ENCODE measurements at places on chromosomes 12 and 14. TPM values are rescaled to one million over a fixed set of nuclear protein-coding genes. Genes with fewer than 3 reads are reported as not detected.

DNA sequence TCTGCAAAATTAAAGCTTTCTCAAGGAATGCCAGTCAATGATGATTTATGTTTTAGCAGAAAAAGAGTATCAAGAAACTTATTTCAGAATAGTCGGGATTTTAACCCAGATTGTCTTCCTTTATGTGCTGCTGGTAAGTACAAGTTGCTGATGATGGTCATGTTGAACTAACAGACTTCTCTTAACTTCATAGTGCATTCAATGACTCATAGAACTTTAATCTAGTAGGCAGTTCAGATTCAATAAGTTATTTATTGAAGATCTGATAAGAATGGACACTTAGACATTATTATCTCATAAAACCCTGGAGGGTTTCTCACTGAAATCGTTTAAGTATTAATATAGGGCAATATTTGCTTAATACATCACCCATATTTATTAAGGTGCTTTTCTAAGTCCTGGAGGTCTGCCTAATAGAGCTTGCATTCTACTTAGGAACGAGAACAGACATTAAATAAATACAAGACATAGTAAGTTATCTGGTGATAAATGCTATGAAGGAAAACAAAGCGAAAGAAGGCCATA is 33.8 kb downstream of the TOGARAM1 start:
- H3K4me3 ChIP-seq, result no peak overlapping the region
- peaks cover 15% of the 10 kb centered on the region for H3K4me1 ChIP-seq
- H3K27me3 ChIP-seq, result no peaks in the 10 kb centered on the region
- no peak overlapping the region for H3K27ac ChIP-seq
- DNase-seq, result no peak

Gene TCHP
- total RNA-seq, result 31.4 TPM

DNA sequence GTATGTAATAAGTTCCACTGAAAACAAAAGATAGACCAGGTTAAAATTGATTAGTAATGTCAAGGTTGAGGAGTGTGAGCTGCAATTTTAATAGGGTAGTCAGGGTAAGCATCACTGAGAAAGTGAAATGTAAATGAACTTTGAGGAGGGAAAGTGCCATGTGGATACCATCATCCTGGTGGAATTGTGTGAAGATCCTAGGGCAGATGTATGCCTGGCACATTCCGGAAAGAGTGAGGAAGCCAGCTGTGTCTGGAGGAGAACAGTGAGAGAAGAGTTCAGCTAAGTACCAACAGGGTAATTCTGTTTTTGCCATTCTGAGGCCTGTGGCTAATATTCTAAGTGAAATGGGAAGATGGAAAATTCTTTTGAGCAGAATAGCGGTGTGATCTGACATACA is 2.9 kb upstream of the CLEC2A start:
- no peak for DNase-seq
- no peak overlapping the region for H3K4me3 ChIP-seq
- no peaks in the 10 kb centered on the region for H3K36me3 ChIP-seq
- H3K27ac ChIP-seq, result no peak overlapping the region

Gene WIF1
- not detected for total RNA-seq

- H3K27me3 ChIP-seq, result peaks cover 48% of the 10 kb centered on the region
- peak overlapping the region; percentile 68 for H3K27ac ChIP-seq
- H3K4me1 ChIP-seq, result peaks cover 55% of the 10 kb centered on the region
- H3K36me3 ChIP-seq, result peaks cover 3% of the 10 kb centered on the region
- peak overlapping the region; percentile 95 for H3K4me3 ChIP-seq
- peak; percentile 42 for DNase-seq
Measured at GRCh38 chr12:52005903-52006703, 643 bp upstream of the TAMALIN start.

DNA sequence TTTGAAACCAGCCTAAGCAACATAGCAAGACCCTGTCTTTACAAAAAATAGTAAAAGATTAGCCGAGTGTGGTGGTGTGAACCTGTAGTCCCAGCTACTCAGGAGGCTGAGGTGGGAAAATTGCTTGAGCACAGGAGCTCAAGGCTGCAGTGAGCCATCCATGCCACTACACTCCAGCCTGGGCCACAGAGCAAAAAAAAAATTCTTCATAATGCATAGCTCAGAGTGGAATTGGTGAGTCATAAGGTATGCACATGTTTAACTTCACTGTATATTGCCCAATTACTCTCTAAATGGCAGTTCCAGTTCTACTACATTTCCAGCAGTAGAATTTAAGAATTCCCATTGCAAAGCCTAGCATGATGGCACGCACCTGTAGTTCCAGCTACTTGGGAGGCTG is 26.8 kb upstream of the CLIP1 start:
- no peak overlapping the region for H3K4me3 ChIP-seq
- no peak for DNase-seq
- peaks cover 7% of the 10 kb centered on the region for H3K4me1 ChIP-seq
- no peaks in the 10 kb centered on the region for H3K27me3 ChIP-seq

Gene GPR135
- total RNA-seq, result 3.5 TPM

DNA sequence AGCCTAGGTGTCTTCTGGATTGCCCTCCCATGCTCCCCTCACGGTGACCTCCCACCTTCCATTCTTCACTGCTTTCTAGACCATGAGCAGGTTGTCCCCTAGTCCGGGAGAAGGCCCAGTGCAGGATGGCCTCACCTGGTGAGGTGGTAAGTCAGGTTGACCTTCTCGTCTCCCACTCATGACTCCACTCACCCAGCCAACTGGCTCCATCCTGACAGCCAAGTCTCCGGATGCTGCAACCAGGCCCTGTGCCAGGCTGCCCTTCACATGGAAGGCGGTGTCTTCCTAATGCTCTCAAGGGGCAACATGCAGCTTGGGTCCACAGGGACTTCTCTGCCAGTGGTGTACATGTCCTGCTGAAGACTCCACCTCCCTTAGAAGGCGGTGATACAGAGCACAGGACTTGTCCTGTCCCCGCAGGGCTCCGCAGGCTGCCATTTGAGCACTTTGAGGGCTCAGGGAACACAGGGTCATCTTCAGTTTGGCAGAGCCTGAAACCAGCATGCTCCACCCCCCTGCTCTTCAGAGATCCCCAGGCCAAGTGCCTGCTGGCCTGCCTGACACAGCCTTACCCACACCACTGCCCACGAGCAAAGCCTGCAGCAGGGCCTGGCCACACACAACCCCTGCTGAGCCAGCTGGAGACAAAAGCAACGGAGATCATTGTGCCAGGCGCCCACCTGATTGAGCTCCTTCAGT is 25.4 kb downstream of the BATF start:
- no peaks in the 10 kb centered on the region for H3K36me3 ChIP-seq
- no peak overlapping the region for H3K4me3 ChIP-seq
- H3K27me3 ChIP-seq, result peaks cover 7% of the 10 kb centered on the region
- H3K4me1 ChIP-seq, result no peaks in the 10 kb centered on the region
- DNase-seq, result no peak
- no peak overlapping the region for H3K27ac ChIP-seq

Gene DCN
- 17.9 TPM for total RNA-seq

DNA sequence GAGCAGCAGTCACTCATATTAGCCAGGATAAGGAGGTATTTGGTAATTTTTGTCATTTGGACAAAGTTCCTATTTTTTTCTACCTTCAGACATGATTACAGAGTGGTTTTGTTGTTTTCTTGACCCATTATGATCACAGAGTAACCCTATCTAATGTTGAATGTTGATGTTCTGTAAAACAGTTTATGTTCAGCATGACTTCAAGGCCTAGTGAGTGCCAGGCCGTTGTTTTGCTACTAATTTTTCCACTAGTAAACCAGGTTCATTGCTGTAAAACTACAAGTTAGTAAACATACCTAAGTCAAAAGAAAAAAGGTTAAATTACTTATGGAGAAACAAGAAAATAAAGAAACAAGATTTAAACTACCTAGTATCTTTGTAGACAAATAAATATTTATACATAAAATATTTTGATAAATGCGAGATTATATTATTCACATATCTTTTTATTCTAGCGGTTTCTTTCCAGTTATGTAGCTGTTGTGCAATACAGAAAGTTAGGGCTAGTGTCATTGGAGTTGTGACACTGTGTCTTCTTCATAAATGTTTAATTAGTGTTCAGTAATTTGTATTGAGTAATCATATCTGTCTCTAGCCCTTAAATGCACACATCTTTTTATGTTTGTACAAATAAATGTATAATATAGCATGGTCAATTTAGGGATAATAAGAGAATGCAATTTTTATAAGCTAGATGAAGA is 16.5 kb downstream of the ETNK1 start:
- no peak overlapping the region for H3K27ac ChIP-seq
- no peak overlapping the region for H3K4me3 ChIP-seq
- no peaks in the 10 kb centered on the region for H3K27me3 ChIP-seq
- peaks cover 7% of the 10 kb centered on the region for H3K4me1 ChIP-seq
- no peak for DNase-seq

DNA sequence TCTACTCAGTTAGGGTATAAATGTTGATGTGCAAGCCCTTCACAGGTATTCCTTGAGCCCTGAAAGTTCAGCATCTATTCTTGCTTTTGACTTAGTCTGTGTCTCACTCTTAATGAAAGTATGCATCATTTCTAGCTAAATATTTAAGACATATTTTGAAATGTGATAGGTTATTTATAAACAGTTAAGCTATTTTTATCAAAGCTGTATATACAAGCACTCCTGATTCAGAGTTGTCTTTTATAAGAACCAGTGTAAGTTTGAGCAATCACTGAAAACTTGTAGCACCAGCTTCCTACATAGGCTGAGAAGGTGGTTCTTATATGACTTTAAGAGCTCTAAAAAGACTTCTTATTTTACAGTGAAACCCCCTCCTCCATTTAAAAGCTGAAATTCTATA is 98.6 kb downstream of the MYF5 start:
- H3K4me1 ChIP-seq, result peaks cover 6% of the 10 kb centered on the region
- no peaks in the 10 kb centered on the region for H3K36me3 ChIP-seq
- H3K27me3 ChIP-seq, result no peaks in the 10 kb centered on the region

DNA sequence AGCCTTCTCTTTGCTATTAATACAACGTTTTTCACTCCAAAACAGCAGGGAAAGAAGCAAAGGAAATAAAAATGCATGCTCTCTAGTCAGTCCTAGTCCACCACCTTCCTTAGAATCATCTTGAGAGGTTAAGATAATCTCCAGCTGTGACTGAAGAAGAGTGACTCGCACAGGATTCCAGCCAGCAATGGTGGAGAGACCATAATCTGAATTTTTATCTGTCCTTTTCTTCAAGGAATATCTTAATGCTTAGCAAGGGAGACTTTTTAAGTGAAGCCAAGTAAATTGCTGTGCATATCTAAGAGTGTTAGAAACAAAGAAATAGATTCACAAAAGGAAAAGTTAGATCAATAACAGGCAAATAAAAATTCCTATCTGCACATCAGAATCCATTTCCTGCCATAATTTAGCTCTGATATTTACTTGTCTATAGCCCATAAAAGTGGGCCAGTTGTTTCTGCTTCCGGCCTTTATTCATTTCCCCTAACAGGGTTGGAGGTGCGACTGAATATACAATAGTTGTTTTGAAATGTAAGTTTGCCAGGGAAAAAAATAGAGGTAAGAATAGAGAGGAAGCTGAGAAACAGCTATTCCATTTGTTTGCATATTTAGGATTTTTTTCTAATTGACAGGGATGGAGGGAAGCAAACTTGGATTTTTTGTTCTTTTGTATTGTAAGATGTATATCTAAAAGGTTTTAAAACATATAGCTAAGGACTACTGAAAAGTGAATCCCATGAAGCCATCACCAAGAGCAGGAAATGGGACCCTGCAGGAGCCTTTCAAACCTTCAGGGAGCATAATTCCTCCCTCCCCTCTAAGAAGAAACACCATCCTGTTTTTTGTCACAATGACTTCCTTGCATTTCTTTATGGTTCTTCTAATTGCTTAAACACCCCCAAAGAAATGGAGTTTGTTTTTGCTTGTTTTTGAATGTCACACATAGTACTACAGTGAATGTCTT is 154.0 kb downstream of the ITPR2 start:
- DNase-seq, result no peak
- no peak overlapping the region for H3K4me3 ChIP-seq
- no peaks in the 10 kb centered on the region for H3K27me3 ChIP-seq
- peaks cover 20% of the 10 kb centered on the region for H3K4me1 ChIP-seq
- peaks cover 10% of the 10 kb centered on the region for H3K36me3 ChIP-seq

DNA sequence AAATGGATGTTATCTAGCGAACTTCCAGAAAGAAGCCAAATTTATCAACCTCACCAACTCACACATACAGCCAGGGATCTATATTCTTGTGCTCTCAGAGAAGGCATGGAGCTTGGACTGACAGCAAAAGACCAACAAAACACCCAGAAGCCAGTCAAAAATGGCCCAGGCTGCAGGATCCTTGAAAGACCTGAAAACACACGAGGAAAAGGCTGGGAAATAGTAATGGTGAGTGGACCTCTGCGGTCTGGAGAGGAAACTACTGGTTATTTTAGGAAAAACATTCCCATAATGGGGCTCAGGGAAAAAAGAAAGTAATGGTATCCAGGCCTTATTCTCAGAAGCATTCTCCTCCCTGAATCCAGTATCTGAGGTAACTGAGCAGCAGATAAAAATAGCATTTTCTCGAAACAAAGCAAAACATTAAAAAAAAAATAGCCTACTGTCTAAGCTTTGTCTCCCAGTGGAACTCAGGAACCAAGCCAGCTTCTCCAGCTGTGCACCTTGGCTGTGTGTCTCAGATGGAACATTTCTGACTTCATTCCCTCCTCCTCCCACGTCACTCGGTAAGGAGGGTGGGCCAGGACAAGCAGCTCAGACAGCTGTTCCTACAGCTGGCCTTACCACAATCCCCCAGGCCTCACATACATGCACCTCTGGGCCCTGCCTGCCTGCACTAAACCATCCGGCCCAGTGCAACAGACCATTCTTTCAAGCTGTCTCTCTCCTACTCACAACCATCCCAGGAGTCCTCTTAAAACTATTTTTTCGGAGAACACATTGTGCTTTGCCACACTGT is 249.9 kb downstream of the DAD1 start:
- no peaks in the 10 kb centered on the region for H3K36me3 ChIP-seq
- peak overlapping the region; percentile 46 for H3K27ac ChIP-seq
- H3K4me1 ChIP-seq, result peaks cover 8% of the 10 kb centered on the region
- no peak for DNase-seq
- no peak overlapping the region for H3K4me3 ChIP-seq

Gene ZFHX2
- 11.0 TPM for total RNA-seq

DNA sequence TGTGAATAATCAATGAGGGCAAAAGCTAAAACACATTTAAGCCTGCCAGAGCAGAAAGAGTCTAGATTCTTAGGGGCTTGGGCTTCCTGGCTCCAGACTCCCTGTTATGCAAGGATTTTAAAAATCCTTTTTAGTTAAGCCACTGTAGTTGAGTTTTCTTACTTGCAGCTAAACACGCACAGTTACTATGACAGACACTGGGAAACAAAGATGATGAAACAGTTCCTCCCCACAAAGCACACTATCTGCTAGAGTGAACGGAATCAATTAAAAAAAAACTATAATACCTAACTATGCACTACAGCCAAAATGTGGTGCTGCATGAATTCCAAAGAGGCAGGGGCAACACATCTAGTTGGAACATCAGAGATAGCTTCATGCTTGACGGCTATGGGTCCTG is 28.2 kb downstream of the RPS6KA5 start:
- no peaks in the 10 kb centered on the region for H3K36me3 ChIP-seq
- H3K4me3 ChIP-seq, result no peak overlapping the region
- H3K4me1 ChIP-seq, result peaks cover 10% of the 10 kb centered on the region
- no peak for DNase-seq
- H3K27me3 ChIP-seq, result no peaks in the 10 kb centered on the region
